ENCODE measurements at places on chromosomes 3 and 15. TPM values are rescaled to one million over a fixed set of nuclear protein-coding genes. Genes with fewer than 3 reads are reported as not detected.

DNA sequence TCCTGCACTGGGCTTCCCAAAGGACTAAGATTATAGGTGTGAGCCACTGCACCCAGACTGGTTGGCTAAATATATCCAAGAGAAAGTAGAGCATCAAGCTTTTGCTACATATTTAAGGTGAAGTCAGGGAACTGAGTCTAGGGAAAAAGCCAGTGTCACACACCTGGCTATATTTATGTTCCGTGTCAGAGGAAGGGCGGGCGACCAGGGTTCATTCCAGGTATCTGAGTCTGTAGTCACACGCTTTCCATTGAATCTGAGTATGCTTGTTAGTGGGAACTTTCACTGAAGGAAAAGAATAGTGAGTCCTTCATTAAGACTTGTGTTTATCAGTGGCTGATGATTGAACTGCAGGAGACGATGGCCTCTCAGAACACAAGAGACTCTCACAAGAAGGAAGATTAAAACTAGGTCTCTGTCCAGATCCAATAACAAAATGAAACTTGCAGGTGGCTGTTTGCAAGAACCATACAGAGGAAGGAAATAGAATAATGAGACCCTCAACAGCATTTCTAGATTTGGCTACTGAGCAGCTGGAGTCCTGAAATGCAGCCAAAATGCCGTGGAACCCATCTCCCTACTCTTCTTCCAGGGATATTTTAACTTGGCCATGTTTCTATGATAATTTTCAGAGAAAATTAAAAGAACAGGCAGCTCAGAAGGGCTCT lies 276.3 kb downstream of the THSD4 start:
- no peak for DNase-seq

DNA sequence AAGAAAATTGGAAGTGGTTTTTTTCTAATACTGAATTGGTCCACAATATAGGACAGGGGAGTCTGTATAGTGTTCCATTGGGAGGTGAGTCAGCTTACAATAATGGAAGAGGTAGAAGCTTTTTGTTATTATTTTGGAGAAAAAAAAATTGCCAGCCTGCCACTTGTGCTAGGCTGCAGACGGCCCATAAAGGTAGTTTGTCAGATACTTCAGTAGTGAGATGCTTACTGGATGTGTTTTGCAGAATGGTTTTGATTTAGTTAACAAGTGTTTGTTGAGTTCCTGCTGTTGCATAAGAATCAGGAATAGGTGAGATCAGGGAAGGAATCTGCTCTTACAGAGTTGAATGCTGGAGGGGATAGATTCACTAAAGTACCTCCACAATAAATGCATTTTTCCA lies 1.0 kb downstream of the DTWD1 start:
- no peak for DNase-seq

- no peak for DNase-seq
Measured at GRCh38 chr3:184727357-184728009, 15.6 kb upstream of the MAGEF1 start.

- no peak for DNase-seq
Measured at GRCh38 chr3:69649120-69650065, 89.9 kb upstream of the MITF start.

- no peak for DNase-seq
Measured at GRCh38 chr3:94362393-94362792, 299.5 kb downstream of the NSUN3 start.

Gene HGD
- total RNA-seq: 0.36 TPM

All from ureter (tissue), 1 donor.